ENCODE measurements at places on chromosomes 3 and 15.

DNA sequence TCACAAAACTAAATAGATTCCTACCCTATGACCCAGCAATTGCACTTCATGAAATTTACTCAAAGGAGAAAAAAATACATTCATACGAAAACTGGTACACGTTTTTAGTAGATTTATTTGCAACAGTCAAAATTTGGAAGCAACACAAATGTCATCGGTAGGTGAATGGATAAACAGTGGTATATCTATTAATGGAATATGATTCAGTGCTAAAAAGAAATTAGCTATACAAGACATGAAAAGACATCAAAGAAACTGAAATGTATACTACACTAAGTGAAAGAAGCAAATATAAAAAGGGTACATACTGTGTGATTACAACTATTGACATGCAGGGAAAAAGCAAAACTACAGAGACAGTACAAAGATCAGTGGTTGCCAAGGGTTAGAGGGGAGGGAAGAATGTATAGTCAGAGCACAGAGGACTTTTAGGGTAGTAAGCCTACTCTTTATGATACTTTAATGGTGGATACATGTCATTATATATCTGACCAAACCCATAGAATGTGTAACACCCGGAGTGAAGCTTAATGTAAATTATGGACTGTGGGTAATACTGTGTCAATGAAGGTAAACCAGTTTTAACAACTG is 31.6 kb downstream of the RFX7 start:
- DNase-seq = no peak

DNA sequence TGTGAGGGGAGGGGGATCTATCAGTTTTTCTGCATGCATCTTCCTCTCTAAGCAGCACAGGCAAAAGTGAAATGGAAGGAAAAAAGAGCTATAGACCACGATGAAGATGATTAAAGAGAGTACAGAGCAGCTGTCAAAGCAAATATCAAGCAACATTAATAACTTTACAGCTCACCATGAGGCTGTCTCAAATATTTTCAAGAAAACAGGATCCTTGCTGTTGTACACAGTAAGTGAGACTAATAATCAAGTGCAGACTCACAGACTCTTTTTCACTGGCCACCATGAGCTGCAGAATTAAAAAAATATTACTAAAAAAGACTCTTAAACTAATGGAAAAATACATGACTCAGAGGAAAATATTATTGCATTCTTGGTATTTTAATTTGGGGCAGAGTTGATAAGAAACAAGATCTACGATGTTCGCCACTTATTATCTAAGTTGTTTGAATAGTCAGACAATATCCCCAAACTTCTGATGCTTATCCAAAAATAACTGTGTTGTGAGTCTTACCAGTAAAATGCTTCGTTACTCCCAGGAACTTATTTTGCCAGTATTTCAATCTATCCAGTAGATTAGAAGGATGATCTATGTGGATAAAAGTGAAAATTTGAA is 817.5 kb upstream of the ALCAM start:
- no peak for DNase-seq

DNA sequence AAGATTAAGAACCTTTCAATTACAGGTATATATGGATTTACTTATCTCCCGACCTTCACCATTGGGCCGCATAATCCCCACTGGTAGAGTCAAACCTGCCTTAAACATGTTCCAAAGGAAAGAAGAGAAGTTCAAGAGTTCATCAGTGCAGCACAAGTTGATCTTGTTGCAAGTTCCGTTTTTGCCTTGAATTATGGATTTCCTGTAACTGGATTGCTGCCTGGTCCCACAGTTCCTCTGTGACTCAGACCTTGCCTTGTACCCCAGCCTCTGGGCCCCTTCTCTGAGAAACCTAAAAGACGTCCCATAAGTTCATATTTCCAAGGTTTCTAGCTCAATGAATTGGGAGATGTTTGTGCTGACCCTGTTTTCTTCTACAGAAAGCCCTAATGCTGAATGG is 112.5 kb upstream of the THBS1 start:
- no peak for DNase-seq

DNA sequence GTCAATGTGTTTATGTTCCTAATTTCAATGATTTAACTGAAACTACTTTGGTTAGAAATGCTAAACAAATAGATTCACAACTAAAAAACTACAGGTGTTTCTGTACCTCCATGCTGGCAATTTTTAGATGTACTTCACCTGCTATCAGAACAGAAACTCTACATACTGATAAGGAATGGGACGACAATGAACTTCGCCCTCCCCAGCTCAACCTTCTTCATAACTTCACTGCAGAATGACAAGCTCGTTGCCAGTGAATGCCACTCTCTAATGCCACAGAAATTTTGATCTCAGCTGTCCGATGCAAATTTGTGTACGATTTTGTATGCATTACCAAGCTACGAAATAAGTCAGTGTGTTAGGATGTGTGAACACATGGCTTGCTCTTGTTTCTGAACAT is 133.4 kb downstream of the FOXP1 start:
- DNase-seq = peak; percentile 3

DNA sequence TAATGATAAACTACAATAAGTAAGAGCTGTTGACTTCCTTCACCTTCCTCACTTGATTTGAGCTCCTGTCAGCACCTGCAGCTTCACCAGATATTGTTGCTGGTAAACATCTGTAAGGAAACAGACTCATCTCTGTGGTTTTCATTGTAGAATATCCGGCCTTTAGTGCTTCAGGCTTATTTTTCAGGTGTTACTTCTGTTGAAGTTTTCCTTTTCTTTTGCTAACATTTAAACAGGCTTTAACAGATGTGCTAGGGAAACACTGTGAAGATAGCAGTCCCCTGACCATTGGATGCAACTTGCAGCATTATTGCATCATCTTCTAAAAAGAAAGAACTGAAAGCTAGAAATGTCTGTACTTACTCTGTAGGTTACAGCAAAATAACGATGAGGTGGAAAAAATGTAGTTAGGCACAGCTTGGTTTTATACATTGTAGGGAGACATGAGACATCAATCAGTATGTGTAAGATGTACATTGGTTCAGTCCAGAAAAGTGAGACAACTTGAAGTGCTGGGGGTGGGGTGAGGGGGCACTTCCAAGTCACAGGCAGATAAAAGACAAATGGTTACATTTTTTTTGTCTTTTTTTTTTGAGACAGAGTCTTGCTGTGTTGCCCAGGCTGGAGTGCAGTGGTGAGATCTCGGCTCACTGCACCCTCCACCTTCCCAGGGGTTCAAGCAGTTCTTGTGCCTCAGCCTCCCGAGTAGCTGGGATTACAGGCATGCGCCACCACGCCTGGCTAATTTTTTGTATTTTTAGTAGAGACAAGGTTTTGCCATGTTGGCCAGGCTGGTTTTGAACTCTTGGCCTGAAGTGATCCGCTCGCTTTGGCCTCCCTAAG is 10.2 kb downstream of the EDEM1 start:
- no peak for DNase-seq

GRCh38 chr15:91127236-91127955 is 27.3 kb downstream of the SV2B start:
- no peak for DNase-seq

DNA sequence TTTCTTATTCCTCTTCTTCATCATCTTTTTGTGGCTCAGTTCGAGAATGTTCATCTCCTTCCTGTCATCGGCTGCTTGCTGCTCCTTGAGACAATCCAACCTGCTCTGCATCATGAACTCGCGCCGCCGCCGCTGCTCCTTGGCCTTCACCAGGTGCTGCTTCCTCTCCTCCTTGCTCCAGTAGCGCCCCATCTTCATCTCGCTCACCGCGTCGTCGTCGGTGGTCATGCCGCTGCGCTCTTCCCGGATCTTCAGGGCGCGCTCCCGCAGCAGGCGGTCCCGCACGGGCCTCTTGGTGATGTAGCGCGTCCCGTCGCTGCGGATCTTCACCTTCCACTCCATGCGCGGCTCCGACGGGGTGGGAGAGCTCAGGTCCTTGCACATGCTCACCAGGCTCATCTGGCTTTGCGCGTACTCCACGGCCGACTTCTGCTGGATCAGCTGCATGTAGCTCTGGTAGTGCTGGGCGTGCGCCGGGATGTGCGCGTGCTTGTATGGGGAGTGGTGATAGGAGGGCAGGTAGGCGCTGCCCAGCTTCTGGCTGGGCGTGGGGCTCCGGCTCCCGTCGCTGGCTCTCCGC is 241.2 kb downstream of the PDZRN3 start:
- DNase-seq = no peak

GRCh38 chr3:115092220-115092791 is 54.8 kb downstream of the ZBTB20 start:
- peak; percentile 58 for DNase-seq

DNA sequence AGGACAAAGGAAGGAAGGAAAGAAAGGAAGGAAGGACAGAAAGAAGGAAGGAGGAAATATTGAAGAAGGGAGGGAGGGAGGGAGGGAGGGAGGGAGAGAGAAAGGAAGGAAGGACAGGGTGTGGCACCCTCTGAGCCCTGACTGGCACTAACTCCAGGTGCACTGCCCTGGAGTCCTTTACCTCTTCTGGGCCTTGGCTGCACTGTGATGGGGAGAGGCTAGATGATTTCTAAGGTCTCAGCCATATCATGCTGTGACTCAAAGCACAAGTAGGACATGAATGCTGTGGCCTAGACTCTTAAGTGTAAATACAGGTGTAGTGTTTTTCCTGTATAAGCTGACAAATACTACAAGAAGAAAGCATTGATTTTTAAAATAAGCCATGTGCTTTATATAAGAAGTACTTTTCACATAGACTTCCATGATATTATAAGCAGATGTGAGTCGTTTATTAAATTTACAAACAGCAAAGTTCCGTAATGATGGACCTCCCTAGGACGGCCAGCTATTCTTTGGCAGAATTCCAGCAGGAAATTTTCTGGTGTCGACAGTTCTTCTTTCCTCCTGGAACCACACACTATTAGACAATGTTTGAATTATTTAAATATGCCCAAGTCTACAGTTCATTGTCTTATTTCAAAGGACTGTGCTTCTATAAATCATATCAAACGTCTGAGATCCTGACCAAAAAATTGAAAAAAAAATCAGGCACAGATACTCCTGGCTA is 213.8 kb upstream of the C2CD4B start:
- no peak for DNase-seq

- no peak for DNase-seq
These were observed 16.4 kb upstream of the CFAP100 start for GRCh38 chr3:126378341-126378751.

DNA sequence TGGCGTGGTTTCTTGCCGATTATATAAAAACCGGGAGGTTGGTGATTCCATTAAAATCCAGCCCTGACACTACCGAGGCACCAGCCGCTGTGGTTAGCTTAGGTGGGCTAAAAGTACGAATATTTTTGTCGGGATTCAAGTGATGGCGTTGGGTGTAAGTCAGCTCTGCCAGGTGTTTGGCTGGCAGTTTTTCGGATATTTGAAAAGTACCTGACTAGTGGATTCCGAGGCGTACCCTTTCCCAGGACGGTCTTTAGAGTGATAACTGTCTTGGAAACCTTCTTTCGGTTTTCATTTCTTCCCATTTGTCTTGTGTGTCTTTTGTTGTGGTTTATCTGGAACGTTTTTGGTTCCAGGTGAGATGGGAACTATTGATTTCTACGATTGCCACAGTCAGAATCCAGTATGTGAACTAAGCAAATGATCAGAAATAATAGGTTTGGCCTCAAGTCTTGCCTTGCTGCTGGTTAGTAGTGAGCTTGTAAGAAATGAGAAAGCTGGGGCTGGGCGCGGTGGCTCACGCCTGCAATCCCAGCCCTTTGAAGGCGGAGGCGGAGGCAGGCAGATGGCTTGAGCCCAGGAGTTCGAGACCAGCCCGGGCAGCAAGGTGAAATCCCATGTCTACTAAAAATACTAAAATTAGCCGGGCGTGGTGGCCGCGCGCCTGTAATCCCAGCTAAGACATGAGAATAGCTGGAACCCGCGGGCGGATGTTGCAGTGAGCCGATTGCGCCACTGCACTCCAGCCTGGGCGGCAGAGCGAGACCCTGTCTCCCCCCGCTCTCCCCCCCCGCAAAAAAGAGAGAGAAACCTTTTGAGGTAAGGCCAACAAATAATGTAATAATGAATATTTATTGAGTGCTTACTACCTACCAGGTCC is 1.4 kb downstream of the FYTTD1 start:
- DNase-seq = no peak

DNA sequence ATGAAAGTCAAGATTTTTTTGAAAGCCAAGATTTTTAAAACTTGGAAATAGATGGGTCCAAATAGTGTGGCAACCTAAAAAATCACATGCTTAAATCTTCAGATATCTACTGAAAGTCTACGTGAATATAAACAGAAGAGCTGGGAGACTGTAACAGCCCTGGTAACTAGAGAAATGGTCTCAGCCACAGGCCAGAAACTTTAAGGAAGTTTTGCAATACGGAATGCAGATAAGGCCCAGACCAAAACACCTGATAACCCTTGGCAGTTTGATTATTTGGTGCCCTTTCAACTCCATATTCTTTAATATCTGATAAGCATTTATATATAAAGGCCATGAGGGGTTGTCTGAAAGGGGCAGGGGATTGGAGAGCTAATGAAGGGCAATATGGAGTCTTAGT is 537.3 kb upstream of the TGFBR2 start:
- no peak for DNase-seq

DNA sequence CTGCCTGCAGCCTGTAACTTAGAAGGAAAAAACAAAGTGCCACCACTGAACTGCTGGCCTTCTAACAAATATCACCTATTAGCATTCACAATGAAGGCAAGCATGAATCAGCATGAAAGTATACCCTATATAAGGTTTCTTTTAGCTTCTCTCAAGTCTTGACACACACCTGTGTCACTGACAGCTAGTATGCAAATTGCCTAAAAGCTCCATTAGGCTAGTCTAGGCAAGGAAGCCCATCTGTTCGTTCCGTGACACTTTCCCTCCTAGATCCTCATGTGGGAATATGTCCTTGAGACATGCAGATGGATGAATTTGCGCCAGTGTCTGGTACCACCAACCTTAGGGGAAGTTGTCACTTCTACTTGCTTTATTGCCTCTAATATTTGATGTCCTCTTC is 129.3 kb downstream of the RBMS3 start:
- no peak for DNase-seq

DNA sequence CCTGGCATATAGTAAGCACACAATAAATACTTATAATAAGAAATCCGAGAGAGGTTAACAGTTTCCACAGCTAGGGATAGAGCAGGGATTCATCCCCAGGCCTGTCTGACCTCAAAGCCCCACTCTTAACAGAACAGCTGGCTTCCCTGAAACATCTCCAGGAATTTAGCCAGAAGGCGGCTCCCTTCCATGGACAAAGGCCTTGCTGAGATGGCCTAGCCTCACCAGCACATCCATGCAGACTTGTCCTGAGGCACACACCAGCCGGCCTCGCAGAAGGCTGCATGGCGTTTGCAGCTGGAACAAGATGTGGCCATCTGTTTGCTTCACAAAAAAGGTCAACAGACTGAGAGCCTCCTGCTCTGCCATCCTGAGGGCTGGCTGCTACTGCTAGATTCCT is 245.4 kb downstream of the SLCO3A1 start:
- DNase-seq = peak; percentile 71

- no peak for DNase-seq
These were observed 19.0 kb downstream of the EDC3 start for GRCh38 chr15:74676801-74677200.

DNA sequence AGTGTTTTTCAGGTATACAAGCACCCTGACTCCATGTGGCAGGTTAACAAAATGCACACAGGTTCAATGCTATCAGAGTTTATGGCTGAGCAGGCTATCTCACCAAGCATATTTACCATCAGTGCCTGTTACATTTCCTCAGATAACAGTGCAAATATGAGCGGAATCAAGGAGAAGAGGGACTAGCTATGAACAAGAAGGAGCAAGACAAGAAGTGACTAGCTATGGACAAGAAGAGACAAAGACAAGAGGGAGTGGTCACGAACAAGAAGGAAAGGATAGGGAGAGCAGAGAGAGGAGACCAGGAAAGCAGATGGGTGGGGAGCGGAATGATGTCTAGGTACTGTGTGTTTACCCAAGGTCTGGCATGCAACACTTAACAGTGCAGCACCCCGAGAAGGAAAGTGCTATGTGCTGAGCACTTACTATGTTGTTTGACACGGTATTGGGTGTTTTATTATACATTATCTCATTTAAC is 8.6 kb downstream of the ILDR1 start:
- DNase-seq = no peak
